Esophagus squamous epithelium (tissue), 5 donors: ENCODE measurements at places on chromosomes 12 and 14. TPM values are rescaled to one million over a fixed set of nuclear protein-coding genes. Genes with fewer than 3 reads are reported as not detected.

SPX gene
- total RNA-seq: not detected

OTOGL gene
- 0.04 TPM for total RNA-seq

- DNase-seq: no peak
Measured at GRCh38 chr14:66495218-66496098, 9.3 kb downstream of the CCDC196 start.

DNA sequence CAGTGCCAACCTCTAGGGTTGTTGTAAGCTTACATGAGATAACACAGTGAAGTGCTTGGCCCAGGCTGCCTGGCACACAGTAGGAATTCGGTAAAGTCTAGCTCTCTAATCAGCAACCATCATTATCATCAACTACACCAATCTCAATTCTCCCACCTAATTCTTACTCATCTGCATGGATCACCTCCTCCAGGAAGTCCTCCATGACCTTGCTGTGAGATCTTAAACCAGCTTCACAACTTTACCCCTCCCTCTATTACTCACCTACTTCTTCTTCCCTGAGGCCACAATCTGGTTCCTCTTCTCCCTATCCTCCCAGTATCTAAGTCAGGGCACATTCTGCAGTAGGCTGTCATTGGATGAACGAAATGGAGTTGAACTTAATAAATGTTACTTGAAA, 67.3 kb downstream of the GSC start:
- DNase-seq: no peak
